ENCODE measurements at places on chromosomes 2 and 18. TPM values are rescaled to one million over a fixed set of nuclear protein-coding genes. Genes with fewer than 3 reads are reported as not detected.

DNA sequence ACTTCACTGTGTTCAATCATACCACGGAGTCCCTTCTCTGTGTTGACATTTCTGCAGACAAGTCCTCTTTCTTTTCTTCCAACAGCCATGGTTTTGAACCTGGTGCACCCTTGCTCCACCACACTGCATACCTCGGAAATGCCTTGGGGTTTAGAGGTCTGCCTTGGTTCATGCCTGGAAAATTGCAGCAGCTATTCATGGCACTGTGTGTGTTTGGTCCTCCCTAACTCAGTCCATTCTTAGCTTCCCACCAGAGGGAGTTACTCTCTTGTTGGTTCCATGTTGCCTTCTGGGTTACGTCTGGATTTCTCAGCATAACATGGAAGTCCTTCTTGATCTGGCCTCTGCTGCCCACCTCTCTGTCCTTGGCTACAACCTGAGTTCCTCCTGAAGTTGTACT is 206.0 kb downstream of the FHOD3 start:
- DNase-seq: no peak

DNA sequence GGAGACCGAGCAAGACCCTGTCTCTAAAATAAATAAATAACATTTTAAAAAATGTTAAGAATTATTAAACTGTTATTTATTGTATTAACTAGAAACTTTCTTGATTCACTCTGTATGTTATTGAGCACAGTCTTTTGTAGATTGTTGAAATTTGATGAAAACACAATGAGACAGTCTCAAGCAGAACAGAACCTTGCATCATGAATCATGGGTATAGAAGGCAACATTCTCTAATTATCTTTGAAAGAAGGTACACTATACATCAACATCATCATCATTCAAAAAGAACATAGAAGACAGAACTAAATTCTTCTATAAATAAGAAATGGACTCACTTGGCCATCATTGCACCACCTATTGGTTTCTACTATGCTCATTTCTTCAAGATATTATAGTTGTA is 67.7 kb downstream of the SLC8A1 start:
- DNase-seq: no peak

Gene PTPRM
- total RNA-seq: 104 TPM

- DNase-seq: no peak
These were observed 202.8 kb upstream of the THUMPD2 start for GRCh38 chr2:39981883-39982311.

DNA sequence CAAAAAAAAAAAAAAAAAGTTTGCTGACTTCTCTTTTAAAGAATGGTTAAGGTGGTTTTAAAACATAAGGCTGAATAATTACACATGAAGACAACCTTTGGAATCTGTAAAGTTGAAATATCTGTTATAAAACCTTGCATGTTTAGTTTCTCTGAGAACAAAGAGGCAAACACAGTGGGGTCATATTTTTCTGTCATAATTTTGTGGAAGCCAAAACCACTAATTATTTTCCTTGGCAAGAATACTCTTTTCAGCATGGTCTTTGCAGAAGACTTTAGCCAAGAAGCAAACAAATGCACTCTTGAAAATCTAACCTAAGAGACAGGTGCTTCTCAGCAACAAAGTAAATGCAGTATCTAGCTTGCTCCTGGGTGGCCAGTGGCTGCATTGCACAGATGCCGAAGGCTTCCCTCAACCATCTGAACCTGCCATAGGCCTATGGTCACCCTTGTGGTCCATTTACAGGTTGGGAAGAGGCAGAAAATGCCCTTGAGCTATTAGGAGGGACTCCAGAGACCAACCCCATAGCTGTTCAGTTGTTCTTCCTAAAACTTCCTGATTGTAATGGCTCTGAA is 44.8 kb downstream of the ZAP70 start:
- DNase-seq: no peak

- peak; percentile 36 for DNase-seq
These were observed 598 bp downstream of the CCDC93 start for GRCh38 chr2:118013221-118013723.

Measured in dermis blood vessel endothelial cell (primary cell).